ENCODE measurements at places on chromosomes 6 and 20. TPM values are rescaled to one million over a fixed set of nuclear protein-coding genes. Genes with fewer than 3 reads are reported as not detected.

BMP2 gene
- total RNA-seq, result not detected

KHDC1 gene
- total RNA-seq, result 5.6 TPM

APCDD1L gene
- total RNA-seq, result 37.3 TPM

TMEM14C gene
- total RNA-seq, result 162 TPM

MUCL3 gene
- total RNA-seq, result not detected

FAM162B gene
- total RNA-seq, result 6.7 TPM

RHAG gene
- total RNA-seq, result not detected

MCCD1 gene
- total RNA-seq, result not detected

MAFB gene
- total RNA-seq, result not detected

HSPA12B gene
- not detected for total RNA-seq

C6orf15 gene
- total RNA-seq, result not detected

BMP5 gene
- total RNA-seq, result not detected

DNA sequence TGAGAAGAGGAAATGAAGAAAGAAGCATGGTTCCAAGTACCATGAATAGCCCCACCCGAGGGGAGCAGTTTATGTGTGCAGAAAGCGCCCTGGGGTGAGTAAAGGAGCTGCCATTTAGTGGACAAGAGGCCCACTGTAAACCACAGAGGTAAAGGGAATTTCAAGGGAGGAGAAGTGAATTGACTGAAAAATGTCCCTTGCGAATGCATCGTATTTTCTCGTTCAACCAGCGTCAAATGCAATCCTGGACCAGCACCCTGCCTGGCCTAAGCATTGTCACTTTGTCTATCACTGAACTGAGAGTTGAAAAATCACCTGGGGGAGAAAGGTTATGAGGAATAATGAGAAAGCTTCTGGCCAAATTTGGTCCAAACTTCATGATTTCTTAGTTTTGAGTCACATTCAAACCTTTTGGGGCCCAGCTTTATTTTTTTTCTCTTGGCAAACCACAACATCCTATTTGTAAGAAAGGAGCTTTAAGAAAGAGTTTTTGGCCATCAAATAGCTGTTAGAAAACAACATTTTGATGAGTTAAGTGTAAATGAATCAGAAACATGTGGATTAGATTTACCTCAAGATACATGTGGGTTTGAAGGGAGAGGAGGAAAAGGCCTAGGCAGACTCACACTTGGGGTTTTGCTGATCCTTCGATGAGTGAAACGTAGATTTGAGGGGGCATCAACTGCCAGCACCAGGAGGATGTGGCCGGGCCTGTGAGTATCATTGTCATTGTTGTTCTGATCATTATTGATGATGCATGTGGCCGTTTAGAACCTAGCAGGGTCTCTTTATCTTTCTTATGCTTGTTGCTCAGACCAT lies 214.0 kb downstream of the CLIC5 start:
- no peak for DNase-seq

GRCh38 chr6:4611429-4612129 lies 164.6 kb upstream of the CDYL start:
- DNase-seq, result no peak

DNA sequence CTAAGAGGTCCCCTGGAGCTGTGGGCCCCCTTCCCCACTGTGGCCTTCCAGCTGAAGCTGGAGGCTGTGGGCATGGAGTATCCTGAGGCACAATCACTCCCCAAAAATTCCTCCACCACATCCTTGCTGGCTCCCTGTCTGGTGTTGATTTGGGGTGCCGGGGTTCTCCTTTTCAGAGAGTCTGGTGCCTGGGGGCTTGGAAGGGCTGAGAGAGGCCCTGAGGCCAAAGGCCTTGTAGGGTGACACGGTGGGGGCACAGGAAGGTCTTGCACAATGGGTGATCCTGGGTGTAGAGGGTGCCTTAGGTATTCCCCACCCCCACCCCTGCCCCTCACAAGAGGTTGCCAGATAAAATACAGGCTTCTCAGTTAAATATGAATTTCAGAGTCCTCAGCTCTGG lies 33.2 kb upstream of the VEGFA start:
- DNase-seq, result no peak

DNA sequence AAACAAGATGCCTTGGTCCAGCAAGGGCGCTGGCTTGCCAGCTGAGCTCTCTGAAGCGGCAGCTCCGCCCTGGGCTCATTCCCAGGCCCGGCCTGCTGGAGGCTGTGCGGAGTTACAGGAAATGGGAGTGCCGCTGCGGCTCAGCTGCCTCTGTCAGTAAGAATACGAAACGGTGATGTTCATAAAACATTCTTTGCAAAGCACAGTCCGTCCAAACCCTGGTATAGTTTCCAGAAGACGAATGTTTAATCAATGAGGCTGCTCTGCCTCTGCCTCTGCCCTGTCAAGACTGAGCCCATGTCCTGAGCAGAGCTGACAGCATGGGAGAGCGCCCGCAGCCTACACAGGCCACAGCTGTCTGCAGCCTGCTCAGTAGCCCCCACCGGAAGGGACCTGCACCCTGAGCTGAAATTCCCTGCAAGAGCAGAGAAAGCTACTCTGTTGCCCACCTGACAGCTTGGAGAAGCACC lies 153.3 kb upstream of the SNX9 start:
- peak; percentile 66 for DNase-seq

- DNase-seq, result no peak
These were observed 165.7 kb upstream of the AFDN start for GRCh38 chr6:167660944-167661551.

DNA sequence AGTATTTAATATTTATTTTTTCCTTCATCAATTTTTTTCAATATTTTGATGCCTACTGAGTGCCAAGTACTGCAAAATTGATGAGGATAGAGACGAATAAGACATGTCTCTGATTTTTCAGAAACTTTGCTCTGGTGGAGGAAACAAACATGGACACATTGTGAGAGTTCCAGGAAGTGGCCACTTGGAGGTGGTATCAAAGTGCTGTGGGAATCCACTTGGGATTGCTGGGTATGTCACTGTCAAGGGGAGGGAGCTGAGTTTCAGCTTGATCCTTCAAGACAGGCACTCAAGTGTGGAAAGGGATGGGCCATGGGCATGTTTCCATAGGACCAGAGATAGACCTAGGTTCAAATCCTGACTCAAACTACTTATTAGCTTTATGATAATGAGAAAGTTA lies 24.5 kb upstream of the ABCC10 start:
- peak; percentile 16 for DNase-seq

DNA sequence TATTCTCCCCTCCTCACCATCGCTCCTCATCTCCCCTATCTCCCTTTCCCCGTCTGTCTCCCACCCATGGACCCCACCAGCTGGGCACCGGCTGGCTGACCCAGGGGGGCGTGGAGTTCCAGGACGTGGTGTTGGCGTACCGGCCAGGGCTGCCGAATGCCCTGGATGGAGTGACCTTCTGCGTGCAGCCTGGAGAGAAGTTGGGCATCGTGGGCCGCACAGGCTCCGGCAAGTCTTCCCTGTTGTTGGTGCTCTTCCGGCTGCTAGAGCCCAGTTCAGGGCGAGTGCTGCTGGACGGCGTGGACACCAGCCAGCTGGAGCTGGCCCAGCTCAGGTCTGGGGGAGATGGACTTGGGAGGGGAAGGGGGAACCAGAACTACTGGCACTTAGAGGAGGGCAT lies 7.7 kb downstream of the DLK2 start:
- DNase-seq, result no peak

DNA sequence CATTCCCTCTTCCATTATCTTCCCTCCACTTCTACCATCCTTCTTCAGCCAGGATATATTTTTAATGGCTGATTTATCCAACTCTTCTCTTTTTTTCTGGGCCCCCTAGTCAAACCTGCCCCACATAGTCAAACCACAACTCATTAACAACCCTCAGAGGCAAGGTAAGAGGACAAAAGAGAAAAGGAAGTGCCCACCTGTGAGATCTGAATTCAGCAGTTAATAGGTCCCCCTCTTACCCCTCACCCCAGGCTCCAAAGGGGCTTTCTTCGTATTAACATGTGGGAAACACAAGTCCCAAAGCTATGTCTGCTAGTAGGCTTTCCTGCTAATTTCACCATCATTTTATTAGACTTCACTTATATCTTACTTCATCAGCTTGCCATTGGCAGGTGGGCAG lies 44.1 kb upstream of the TSPYL1 start:
- DNase-seq, result no peak

DNA sequence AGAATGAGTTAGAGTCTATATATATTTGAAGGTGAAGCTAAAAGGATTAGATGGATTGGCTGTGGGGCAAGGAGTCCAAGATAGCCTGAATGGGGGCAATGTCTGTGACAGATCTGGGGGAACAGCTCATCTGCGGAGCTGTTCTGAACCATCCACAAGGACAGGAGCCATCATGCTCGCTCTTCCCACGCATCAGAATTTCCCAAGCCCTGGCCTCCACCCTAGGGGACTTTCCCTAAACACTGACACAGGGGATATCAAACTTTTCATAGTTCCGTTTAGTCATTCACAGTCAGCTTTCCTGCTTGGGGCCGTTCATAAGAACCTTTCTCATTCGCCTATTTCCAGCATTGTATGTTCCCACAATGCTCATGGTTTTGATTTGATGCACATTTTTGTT lies 37.6 kb upstream of the CCN6 start:
- DNase-seq, result no peak

DNA sequence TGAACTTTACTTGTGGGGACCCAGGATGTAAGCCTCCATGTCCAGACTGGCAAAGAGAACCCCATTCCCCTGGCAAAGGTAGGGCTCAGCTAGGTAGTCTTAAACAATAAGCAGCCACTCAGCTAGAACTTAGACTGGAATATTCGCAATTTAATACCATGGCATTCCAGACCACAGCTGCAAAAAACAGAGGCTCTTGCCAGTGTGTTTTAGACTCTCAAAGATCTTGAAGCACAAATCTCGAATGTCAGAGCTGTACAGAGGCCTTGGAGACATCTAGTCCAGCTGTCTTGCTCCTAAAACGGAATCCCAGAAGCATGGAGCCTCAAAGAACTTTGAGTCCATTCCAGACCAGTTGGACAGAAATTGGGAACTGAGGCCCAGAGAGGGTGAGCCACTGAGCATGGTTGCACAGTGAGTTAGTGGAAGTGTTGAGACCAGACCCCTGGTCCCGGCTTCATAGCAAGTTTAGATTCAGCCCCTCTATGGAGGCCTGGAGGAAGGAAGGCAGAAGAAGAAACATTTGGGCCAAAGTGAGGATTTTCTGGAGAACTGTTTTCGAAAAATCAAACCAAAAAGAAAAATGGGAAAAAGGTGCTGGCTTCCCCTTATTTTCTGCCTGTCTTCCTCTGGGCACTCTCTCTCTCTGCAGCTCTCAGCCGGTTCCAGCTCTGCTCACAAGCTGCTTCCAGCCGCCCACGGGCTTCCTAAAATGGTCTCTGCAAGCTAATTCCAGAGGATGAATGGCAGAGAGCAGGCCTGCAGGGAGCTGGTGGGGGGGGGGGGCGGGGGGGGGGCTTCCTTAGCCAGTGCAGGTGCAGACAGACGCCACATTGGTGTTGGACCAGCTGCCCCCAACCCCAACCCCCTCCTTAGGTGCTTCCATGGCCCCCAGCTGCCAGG lies 32.4 kb downstream of the AAR2 start:
- DNase-seq, result no peak

DNA sequence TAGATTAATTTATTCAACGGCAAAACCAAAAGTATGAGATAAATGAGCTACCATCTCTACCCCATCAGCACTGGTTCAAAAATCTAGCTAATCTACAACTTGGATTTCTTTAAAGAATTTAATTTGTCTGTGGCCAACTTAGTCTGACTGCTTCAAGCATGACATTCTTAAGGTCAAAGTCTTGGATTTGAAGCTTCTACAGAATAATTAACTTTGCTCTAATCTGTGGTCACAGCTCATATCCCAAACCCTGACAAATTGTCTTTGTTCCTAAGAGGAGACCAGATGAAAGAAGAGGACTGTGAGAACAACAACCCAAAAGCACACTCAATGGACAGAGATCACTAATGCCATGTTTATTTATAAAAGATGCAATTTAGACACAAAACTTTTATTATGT lies 166.9 kb upstream of the EPHA7 start:
- no peak for DNase-seq

DNA sequence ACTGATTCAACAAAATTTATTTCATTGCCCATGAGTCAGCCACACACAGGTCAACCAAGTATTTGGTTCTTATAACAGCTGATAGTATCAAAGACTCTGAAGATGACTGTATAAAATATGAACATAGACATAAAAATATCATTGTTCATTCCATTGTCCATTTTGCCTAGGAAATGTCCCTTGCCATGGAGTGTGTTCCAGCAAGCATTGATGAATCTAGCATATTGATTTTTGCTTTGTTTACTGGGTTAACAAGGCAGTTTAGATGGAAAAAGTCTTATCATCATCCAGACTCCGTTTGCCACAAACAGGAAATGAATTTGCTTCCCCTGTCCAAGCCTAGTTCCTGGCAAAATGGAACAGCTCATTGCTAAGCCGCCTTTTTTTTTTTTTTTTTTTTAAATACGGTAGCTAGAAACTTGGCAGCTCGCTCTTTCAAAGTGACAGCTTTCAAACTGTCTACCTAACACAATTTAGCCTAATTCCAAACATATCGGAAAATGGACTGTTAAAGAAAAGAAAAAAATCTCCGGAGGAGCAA lies 7.5 kb downstream of the F13A1 start:
- DNase-seq, result no peak

DNA sequence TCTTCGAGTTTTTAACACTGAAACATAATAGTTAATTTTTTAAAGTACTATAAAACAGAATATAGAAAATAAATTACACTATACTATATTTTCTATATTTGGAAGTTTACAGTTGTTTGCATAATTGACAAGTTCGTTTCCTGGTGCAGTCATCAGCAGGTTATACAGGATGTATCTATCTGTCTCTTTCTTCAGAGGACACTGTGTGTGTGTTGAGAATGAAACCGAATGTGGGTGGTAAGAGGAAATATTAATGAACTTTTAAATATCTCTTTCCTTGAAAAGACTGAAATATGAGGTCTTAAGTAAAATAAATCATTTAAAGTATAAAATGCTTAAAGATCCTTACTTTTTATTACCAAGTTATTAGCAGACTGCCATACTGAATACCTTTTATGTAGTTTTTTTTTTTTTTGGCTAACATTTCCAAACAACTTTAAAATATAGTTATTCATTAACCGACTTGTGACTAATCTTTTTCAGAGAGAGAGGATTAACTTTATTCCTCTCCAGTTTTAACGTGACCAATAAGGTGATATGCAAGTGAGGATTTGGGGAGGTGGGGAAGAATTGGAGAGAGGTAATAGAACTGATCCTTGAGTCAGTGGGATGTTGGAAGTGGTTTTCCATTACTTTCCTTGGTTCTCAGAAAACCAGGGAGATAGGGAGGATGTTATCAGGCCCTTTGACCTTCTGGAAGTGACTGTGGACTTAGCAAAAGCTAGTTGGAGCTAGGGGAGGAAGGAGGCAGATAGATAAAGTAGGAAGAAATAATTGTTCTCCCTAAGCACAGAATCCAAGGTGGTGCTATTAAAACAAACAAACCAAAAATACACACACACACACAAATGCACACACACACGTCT lies 380.0 kb upstream of the FLRT3 start:
- no peak for DNase-seq

- no peak for DNase-seq
These were observed 56.7 kb upstream of the PHACTR3 start for GRCh38 chr20:59547596-59547995.
